ENCODE measurements at places on chromosomes 7 and 10. TPM values are rescaled to one million over a fixed set of nuclear protein-coding genes. Genes with fewer than 3 reads are reported as not detected.

DNA sequence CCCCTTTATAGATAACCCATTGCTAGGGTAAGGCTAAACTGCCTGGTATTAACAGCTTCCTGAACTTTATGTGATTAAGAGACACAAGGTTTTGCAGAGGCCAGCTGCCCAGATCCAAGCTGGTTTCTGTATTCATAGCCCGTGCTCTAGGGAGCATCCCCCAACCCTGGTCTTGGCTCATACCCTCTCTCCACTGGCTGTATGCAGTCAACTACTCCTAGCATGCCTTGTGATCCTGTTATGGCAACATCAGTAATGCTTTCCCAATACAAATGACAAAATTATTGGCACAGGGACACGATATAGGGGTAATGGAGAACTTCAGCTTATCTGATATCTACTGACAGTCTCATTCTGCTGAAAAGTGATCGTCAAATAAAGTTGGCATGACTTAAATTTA lies 202.8 kb upstream of the MKLN1 start:
- H3K27me3 ChIP-seq, result no peaks in the 10 kb centered on the region
- DNase-seq, result no peak
- H3K4me1 ChIP-seq, result no peaks in the 10 kb centered on the region
- no peaks in the 10 kb centered on the region for H3K36me3 ChIP-seq
- no peak overlapping the region for H3K4me3 ChIP-seq

DNA sequence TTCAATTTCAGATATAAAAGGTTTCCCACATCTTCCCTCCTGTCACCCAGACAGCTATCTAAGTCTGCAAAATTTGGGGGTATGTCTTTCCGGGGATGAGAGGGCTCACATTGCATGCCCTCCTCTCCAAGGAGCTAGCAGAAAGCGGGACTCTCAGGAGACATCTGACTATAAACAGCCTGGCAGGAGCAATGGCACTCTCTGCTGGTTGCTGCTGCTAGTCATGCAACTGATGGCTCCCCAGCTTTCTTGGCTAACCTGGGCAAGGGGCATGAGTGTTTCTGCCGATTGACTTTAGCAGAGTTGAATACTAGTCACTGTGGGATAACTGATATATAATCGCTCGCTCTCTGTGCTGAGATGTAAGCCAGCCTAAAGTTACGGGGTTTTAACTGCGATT lies 12.0 kb downstream of the TBX20 start:
- no peak overlapping the region for H3K4me3 ChIP-seq
- H3K4me1 ChIP-seq, result no peaks in the 10 kb centered on the region
- H3K36me3 ChIP-seq, result no peaks in the 10 kb centered on the region
- H3K27me3 ChIP-seq, result no peaks in the 10 kb centered on the region

GRCh38 chr10:15792777-15793176 lies 67.5 kb downstream of the MINDY3 start:
- no peaks in the 10 kb centered on the region for H3K36me3 ChIP-seq
- no peaks in the 10 kb centered on the region for H3K27me3 ChIP-seq
- DNase-seq, result no peak
- peaks cover 72% of the 10 kb centered on the region for H3K4me1 ChIP-seq
- H3K27ac ChIP-seq, result peak overlapping the region; percentile 76
- no peak overlapping the region for H3K4me3 ChIP-seq

DNA sequence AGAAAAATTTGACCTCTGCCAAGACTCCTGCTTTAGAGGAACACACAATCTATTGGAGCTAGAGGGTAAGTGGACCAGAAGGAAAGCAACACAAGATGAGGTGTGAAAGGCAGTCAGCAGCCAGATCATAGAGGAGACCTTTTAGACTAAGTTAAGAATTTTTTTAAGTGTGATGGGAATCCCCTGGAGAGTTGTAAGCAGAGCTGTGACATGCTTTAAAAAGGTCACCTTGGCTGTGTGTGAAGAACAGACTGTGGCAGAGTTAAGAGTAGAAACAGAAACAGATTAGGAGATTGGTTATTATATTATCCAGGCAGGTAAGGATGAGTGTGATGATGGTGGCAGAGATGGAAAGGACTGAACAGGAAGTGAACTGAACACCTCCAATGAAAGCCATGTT lies 23.5 kb downstream of the CPEB3 start:
- H3K36me3 ChIP-seq, result no peaks in the 10 kb centered on the region
- no peak overlapping the region for H3K4me3 ChIP-seq
- no peak for DNase-seq
- peaks cover 27% of the 10 kb centered on the region for H3K4me1 ChIP-seq

DNA sequence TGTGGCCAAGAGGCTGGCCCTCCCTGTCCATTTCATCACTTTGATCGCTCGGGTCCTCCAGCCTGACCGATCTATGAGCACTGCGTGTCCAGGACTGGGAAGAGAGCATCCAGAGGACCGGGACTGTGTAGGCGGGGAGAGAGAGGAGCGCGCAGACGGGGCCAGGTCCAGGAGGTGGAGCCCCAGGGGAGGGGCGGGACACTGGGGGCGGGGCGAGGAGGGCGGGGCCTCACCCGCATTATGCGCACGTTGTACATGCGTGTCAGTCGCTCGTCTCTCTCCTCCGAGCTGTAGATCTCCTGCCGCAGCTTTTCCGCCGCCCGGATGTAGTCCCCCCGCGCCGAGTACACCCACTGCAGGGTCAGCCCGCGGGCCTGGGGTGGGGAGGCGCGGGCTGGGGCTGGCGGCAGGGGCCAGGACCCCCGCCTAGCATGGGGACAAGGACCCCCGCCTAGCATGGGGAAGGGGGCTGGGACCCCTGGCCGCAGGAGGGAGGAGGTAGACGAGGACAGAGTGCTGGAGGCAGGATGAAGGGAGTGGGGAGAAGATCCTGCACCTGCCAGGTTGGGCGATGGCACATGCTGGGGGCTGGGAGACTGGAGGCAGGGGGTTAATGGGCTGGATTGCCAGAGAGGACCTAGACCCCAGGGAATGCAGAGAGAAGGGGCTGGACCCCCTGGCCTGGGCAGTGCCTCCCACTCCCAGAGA lies 14.3 kb downstream of the MOSPD3 start:
- no peaks in the 10 kb centered on the region for H3K4me1 ChIP-seq
- no peaks in the 10 kb centered on the region for H3K36me3 ChIP-seq
- H3K27me3 ChIP-seq, result peaks cover 15% of the 10 kb centered on the region
- peak; percentile 93 for DNase-seq
- H3K27ac ChIP-seq, result no peak overlapping the region

GRCh38 chr7:70415179-70415972 lies 716.6 kb upstream of the GALNT17 start:
- no peak overlapping the region for H3K4me3 ChIP-seq
- no peak overlapping the region for H3K27ac ChIP-seq
- no peaks in the 10 kb centered on the region for H3K4me1 ChIP-seq
- no peak for DNase-seq
- H3K36me3 ChIP-seq, result no peaks in the 10 kb centered on the region

GRCh38 chr10:121351540-121351939 lies 246.7 kb downstream of the FGFR2 start:
- H3K36me3 ChIP-seq, result no peaks in the 10 kb centered on the region
- no peak for DNase-seq
- peaks cover 15% of the 10 kb centered on the region for H3K4me1 ChIP-seq

DNA sequence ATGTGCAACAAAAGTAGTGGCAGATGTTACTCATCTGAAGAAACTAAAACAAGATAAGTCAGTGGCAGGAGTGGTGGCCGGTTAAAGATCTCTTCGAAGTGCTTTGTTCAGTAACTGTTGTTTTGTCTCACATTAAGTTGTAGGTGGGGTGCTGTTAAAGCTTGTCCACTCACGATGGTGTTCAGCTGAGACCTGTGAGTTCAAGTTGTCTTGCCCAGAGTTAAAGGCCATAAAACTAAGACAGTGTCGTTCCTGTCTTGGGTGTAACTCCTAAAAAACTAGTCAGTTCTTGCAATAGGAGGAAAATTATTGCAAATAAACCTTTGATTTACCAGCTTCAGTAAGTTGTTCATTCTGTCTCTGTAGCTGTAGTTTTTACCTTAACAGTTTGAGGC lies 857 bp upstream of the FOXP2 start:
- no peak for DNase-seq
- H3K4me3 ChIP-seq, result no peak overlapping the region
- no peaks in the 10 kb centered on the region for H3K36me3 ChIP-seq
- H3K27ac ChIP-seq, result peak overlapping the region; percentile 79
- H3K4me1 ChIP-seq, result peaks cover 29% of the 10 kb centered on the region
- no peaks in the 10 kb centered on the region for H3K27me3 ChIP-seq

GRCh38 chr7:90877201-90877600 lies 281.1 kb downstream of the CDK14 start:
- H3K4me3 ChIP-seq, result no peak overlapping the region
- H3K36me3 ChIP-seq, result no peaks in the 10 kb centered on the region
- no peaks in the 10 kb centered on the region for H3K4me1 ChIP-seq
- no peak for DNase-seq

DNA sequence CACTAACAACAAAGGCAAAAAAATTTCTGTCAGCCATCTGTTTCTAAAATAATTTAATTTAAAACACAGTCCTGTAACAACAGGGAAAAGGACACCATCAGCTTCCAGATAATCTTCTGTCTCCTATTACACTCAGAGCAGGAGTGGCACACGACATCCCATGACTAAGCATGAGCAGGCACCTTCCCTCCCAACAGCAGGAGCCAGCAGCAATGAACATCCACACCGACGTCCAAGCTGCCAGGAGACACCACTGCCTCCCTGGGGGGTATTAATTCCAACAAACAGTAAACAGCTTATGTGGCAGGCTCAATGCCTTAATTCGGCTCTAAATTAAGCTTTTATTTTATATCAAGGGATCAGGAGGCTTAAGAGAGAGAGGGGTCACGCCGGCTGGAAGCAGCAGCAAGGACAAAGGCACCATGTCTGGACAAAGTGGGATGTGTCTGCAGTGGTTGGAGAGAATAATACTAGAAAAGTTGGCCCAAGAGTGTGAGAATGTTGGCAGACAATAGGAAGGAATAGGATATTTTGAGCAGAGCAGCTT lies 45.7 kb downstream of the KIAA1549 start:
- H3K27ac ChIP-seq, result no peak overlapping the region
- H3K27me3 ChIP-seq, result no peaks in the 10 kb centered on the region
- no peak overlapping the region for H3K4me3 ChIP-seq

DNA sequence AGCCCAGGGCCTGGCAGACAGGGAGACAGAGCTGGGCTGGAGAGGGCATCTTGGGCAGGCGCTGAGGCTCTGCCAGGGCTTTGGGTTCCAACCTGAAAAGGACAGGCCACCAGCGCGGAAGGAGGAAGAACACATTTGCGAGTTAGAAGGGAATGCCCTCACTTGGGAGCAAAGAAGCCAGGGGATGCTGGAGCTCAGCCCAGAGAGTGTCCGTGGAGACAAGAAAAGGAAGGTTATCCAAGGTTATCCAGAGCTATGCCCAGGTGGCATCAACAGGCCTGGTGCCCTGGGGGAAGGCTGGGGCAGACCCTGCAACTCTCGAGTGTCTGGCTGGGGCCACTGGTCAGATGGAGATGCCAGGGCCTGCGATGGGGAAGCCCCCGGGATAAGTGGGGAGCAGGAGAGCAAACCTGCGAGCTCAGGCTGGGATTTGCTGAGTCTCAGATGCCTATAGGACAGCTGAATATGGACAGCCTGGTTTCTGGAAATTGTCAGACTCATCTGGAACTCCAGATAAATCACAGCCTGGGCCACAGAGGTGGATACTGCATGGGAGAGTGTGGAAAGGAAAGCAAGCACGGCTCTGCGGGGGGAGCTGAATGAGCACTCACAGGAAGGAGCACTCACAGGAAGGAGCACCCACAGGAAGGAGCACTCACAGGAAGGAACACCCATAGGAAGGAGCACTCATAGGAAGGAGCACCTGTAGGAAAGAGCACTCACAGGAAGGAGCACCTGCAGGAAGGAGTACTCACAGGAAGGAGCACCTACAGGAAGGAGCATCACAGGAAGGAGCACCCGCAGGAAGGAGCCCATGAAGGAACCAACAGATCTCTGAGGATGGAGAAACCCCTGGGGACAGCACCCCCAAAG lies 152.1 kb downstream of the ADAM12 start:
- H3K27ac ChIP-seq, result no peak overlapping the region
- DNase-seq, result no peak
- no peak overlapping the region for H3K4me3 ChIP-seq
- no peaks in the 10 kb centered on the region for H3K36me3 ChIP-seq
- H3K27me3 ChIP-seq, result peaks cover 6% of the 10 kb centered on the region
- H3K4me1 ChIP-seq, result no peaks in the 10 kb centered on the region

GRCh38 chr10:68506411-68506810 lies 20.9 kb downstream of the SLC25A16 start:
- H3K27ac ChIP-seq, result no peak overlapping the region
- no peak for DNase-seq
- no peaks in the 10 kb centered on the region for H3K4me1 ChIP-seq
- H3K27me3 ChIP-seq, result no peaks in the 10 kb centered on the region
- H3K36me3 ChIP-seq, result no peaks in the 10 kb centered on the region

DNA sequence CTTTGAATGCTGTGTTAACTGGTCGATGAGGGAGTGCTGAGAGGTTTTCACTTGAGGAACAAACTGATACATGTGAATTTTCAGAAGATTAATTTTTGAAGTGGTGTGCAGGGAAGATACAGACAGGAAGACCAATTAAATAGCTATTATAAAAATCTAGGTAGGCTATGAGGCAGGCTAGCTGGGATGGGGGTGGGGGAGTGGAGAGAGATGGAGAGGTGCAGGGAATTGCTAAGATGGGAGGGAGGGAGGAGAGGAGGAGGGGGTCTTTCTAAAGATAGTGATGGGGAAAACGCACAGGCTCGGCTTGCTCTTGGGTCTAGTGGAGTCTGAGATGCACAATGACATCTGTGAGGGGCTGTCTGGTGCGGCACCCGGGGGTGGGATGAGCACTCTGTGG lies 15.2 kb downstream of the ATXN7L1 start:
- no peaks in the 10 kb centered on the region for H3K27me3 ChIP-seq
- H3K27ac ChIP-seq, result no peak overlapping the region
- H3K4me1 ChIP-seq, result no peaks in the 10 kb centered on the region
- no peak overlapping the region for H3K4me3 ChIP-seq
- H3K36me3 ChIP-seq, result no peaks in the 10 kb centered on the region
- DNase-seq, result no peak

DNA sequence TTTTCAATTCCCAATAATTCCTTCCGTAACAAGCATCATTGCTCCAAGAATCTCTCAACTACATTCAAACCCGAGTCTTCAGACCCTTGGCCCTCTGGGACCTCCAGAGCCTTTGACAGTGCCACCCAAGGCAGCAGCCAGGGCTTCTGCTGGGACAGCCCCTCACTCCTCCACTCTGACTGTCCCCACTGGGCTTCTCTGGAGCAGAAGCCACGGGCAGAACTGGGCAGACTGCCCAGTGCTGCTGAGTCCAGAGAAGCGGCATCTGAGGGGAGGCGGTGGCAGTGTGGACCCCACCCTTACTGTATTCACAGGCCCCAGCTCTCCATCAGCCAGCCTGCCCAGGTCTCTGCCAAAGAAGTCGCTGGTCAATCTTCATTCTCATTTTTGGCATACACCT lies 8.8 kb downstream of the CYREN start:
- no peaks in the 10 kb centered on the region for H3K4me1 ChIP-seq
- no peaks in the 10 kb centered on the region for H3K27me3 ChIP-seq
- no peak for DNase-seq
- H3K27ac ChIP-seq, result peak overlapping the region; percentile 32
- H3K36me3 ChIP-seq, result peaks cover 23% of the 10 kb centered on the region

CLCN1 gene
- not detected for total RNA-seq

CFAP69 gene
- total RNA-seq, result 5.4 TPM

CYP3A7 gene
- total RNA-seq, result not detected

PNLIPRP2 gene
- not detected for total RNA-seq

GIMAP5 gene
- total RNA-seq, result 17.2 TPM

LIPJ gene
- total RNA-seq, result 0.36 TPM

SCART1 gene
- total RNA-seq, result 2.9 TPM

CEP55 gene
- total RNA-seq, result 1.5 TPM

SAMD9L gene
- total RNA-seq, result 13.6 TPM

OSBPL3 gene
- 1.8 TPM for total RNA-seq

HACD1 gene
- total RNA-seq, result 80.0 TPM

Data from sigmoid colon (tissue), 7 donors.